ENCODE measurements at places on chromosomes 16 and 17.
A peak's percentile ranks its signal among the peaks of the same experiment; 100 is the strongest.

- no peaks in the 10 kb centered on the region for H3K36me3 ChIP-seq
- no peak overlapping the region for H3K27ac ChIP-seq
- peaks cover 8% of the 10 kb centered on the region for H3K27me3 ChIP-seq
- no peak overlapping the region for H3K4me3 ChIP-seq
- DNase-seq, result no peak
Observed at GRCh38 chr17:48043176-48043575, 5.0 kb upstream of the NFE2L1 start.

DNA sequence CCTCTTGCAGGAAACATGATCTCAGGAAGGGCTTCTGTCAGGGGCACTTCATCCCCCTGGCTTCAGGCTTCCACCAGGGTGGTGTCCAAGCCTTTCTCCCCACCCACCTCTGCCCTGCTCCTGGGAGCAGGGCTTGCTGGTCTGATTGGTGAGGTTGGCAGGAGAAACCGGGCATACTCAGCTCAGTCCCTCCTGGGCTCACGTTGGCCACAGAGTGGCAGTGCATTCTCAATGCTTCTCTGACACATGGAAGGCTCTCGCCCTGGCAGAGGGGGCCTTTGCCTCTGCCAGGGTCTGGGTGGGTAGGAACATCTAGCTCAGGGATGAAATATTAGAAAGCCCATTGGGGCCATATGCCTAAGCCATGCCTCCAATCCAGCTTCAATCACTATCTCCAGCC, 142.8 kb downstream of the AXIN2 start:
- peaks cover 2% of the 10 kb centered on the region for H3K4me1 ChIP-seq
- no peak overlapping the region for H3K27ac ChIP-seq
- H3K36me3 ChIP-seq, result no peaks in the 10 kb centered on the region
- no peak overlapping the region for H3K4me3 ChIP-seq
- peaks cover 3% of the 10 kb centered on the region for H3K27me3 ChIP-seq

DNA sequence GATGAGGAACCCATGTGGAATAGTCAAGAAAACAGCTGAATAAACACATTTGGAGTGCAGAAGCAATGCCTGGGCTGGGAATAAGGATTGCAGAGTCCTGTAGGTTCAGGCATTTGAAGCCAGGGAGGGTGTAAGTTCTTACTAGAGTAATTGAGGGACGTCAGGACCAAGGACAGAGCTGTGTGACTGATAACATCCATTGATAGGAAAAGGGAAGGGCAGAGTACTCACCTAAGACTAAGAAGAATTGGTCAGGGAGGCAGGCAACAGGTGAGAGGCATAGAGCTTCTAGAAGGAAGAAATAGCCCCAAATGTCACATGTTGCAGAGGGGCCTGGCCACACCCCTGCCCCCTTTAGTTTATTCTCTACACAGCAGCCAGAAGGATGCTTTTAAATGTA, 79.8 kb upstream of the TMEM132E start:
- H3K36me3 ChIP-seq, result no peaks in the 10 kb centered on the region
- peaks cover 23% of the 10 kb centered on the region for H3K27me3 ChIP-seq
- H3K4me1 ChIP-seq, result peaks cover 5% of the 10 kb centered on the region

DNA sequence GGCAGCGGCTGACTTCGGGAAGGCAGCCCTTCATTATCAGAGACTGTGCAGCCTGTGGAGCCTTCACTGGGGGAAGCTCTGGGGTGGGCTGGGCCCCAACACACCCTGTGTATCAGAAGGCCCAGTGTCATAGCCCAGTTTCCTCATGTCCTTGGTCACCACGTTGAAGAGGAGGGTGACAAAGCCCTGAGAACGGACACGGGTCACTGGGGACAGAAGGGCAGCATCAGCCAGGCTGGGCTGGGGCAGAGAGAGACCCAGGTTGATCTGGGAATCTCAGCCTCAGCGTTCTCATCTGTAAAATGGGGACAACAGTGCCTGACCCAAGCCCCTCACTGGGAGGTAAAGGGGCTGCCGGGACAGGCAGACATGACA, 19.3 kb downstream of the B9D1 start:
- H3K27me3 ChIP-seq, result peaks cover 7% of the 10 kb centered on the region
- H3K4me3 ChIP-seq, result no peak overlapping the region
- H3K27ac ChIP-seq, result no peak overlapping the region
- H3K4me1 ChIP-seq, result no peaks in the 10 kb centered on the region
- H3K36me3 ChIP-seq, result no peaks in the 10 kb centered on the region

DNA sequence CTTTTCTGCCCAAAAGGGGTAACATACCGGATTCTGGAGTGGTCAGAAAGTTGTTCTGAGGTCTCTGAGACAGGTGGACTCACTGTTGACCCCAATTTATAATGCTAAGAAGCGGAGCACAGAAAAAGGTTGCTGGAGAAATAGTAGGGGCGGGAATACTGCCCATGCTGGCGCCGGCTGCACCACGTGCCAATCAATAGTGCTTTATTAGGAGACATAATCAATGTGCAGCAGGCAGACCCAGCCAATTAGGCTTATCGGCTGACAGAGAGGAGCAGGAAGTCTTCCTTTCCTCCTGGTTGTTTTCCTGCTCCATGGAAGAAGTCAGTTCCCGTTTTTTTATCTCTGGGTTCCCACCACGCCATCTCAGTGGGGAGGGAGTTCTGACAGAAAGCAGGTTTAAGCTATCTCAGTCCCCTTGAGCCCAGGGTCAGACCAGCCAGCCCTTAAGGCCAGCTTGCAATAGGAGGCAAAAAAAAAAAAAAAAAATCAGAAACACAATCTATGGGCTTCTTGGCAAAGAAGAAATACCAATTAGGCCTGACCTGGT, 68.2 kb upstream of the IRX6 start:
- H3K4me3 ChIP-seq, result no peak overlapping the region
- H3K4me1 ChIP-seq, result peaks cover 2% of the 10 kb centered on the region
- H3K27ac ChIP-seq, result no peak overlapping the region
- DNase-seq, result no peak

DNA sequence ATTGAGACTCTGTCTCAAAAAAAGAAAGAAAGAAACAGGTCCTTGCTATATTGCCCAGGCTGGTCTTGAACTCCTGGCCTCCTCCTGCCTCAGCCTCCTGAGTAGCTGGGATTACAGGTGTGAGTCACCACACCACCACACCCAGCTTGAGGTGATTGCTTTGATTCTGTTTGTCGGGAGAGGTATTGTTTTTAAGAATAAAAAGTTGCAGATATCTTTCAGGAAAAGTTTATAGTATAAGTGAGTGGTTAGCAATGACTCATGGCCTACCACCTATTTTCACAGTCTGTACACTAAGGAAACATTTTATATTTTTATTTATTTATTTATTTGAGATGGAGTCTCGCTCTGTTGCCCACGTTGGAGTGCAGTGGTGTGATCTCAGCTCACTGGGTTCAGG, 45.0 kb downstream of the RHOT1 start:
- H3K27me3 ChIP-seq, result no peaks in the 10 kb centered on the region
- peaks cover 11% of the 10 kb centered on the region for H3K36me3 ChIP-seq
- no peak overlapping the region for H3K4me3 ChIP-seq
- no peak for DNase-seq
- H3K27ac ChIP-seq, result no peak overlapping the region

GRCh38 chr17:1916316-1916715, 86.5 kb downstream of the RPA1 start:
- H3K4me3 ChIP-seq, result no peak overlapping the region
- H3K27me3 ChIP-seq, result peaks cover 11% of the 10 kb centered on the region
- no peaks in the 10 kb centered on the region for H3K36me3 ChIP-seq
- H3K4me1 ChIP-seq, result no peaks in the 10 kb centered on the region
- H3K27ac ChIP-seq, result no peak overlapping the region

DNA sequence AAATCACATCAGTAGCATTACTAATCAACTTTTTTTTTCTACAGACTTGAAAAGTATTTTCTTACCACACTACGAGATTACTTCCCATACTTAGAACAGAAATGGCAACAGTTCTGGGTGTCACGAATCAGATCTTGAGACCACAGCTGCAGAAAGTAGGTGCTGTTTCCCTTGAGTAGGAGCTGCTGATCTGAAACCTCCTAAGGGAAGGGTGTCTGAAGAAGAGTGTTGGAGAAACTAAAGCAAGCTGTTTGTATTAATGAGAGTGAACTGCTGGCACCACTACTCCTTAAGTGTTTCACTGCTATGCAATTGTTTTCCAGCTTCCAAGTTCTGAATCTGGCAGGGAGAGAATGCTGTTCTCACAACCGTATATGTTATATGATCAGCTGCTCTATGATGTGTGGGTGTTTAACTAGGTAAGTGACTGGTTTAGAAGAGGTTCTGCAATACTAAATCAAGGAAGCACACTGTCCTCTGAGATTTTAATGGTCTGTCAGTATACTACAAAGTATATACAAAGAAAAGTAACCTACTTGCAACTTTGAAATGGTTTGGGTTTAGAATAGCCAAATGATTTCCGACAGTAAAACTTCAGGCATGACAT, 3.3 kb downstream of the ZNF652 start:
- H3K4me1 ChIP-seq, result peaks cover 47% of the 10 kb centered on the region
- H3K36me3 ChIP-seq, result peaks cover 2% of the 10 kb centered on the region
- peak; percentile 33 for DNase-seq

DNA sequence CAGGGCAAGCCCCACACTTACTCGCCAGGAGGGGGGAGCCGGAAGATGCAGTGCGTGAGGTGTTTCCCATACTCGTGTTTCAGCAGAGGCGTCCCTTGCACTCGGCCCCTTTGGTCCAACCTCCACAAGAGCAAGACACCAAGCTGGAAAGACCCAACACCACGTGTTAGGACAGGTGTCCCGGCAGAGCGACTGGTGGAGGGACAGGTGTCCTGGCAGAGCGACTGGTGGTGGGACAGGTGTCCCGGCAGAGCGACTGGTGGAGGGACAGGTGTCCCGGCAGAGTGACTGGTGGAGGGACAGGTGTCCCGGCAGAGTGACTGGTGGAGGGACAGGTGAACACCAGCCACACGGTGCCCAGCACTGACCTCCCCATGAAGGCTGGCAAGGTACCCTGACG, 19.4 kb downstream of the IFT140 start:
- no peaks in the 10 kb centered on the region for H3K27me3 ChIP-seq
- no peaks in the 10 kb centered on the region for H3K4me1 ChIP-seq
- no peak overlapping the region for H3K27ac ChIP-seq
- H3K36me3 ChIP-seq, result no peaks in the 10 kb centered on the region

DNA sequence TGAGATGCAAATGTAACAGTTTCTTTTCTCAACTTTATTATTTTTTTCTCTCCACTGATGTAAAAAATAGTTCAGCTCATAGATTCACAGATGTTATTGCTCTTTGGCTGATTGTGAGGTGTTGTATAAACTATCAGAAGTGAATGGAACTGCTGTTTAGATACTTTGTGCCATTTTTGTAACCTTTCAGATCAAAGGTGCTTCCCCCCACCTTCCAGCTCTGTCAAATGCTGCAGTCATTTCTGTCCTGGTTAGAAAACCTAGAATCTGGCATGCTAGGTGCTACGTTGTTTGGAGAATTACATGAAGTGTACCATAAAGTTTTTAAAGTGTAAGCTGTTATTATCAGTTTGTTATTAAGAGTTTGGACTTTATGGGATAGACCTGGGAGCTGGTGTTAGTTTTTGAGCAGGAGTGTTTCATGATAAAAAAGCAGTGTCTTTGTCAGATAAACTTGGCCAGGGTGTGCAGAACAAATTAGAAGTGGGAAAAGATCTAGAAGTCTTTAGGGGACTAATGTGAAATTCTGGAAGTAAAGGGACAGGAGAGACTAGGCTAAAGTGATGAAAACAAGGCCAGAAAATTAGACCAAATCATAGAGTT, 1.8 kb upstream of the WIPI1 start:
- H3K36me3 ChIP-seq, result no peaks in the 10 kb centered on the region
- H3K27me3 ChIP-seq, result no peaks in the 10 kb centered on the region
- DNase-seq, result peak; percentile 43
- peak overlapping the region; percentile 87 for H3K27ac ChIP-seq
- H3K4me3 ChIP-seq, result no peak overlapping the region
- peaks cover 62% of the 10 kb centered on the region for H3K4me1 ChIP-seq

DNA sequence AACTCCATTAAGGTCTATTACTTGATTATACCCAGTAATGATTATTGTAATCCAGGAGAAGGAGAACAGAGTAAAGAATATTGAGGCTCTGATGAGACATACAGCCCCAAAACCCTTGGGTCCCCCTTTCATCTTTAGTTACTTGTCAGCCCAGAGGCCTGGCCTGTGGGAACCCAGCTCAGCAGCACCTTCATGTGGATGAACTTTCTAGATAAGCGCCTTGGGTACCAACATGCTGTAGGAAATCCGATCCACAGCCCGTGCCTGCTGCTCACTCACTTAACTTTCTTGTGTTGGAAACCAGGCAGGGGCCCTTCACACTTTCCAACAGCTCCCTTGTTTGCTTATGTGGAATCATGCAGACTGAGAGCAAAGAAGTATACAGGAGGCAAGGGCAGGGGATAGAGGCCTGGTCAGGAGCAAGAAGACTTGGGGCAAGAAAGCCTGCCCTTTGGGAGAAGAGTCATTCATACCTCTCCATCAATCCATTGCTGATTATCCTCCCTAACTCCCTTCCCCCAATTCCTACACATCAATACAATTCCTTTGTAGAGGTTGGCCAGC, 64.0 kb upstream of the SOX9 start:
- no peak for DNase-seq
- H3K27ac ChIP-seq, result no peak overlapping the region
- no peak overlapping the region for H3K4me3 ChIP-seq

GRCh38 chr16:54605536-54606066, 319.0 kb upstream of the IRX3 start:
- H3K4me1 ChIP-seq, result no peaks in the 10 kb centered on the region
- no peak for DNase-seq
- no peak overlapping the region for H3K27ac ChIP-seq
- H3K36me3 ChIP-seq, result no peaks in the 10 kb centered on the region
- no peak overlapping the region for H3K4me3 ChIP-seq
- peaks cover 5% of the 10 kb centered on the region for H3K27me3 ChIP-seq

DNA sequence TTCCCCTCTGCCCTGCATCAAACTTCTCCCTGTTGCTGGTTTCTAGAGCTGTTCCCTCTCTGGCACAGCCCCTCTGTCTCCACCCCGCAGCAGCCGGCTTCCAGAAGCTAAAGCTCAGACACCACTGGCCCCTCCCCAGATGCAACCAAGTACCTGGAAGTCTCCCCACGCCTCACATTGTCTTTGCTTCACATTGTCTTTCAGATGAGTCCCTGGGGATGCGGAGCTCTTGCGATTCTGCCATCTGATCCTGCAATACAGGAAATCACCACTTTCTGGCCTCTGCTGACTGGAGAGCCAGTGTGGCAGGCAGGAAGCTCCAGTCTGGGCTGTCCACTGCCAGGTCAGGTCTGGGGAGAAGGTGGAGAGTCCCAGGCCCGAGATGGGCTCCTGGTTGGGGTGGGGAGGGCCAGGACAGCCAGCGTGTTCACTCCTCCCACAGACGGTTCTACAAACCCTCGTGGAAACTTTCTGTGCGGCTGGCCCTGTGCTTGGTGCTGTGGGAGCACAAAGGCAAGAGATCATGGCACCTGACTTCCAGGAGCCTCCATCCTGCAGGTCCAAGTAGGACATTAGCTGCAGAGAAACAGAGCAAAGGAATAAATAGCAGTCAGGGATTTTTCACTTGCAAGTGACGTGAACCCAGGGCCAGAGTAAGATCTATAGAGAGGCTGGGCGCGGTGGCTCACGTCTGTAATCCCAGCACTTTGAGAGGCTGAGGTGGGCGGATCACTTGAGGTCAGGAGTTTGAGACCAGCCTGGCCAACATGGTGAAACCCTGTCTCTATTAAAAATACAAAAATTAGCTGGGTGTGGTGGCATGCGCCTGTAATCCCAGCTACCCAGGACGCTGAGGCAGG, 47.9 kb upstream of the MAP3K14 start:
- no peaks in the 10 kb centered on the region for H3K4me1 ChIP-seq
- DNase-seq, result no peak
- H3K36me3 ChIP-seq, result no peaks in the 10 kb centered on the region

All from activated CD4-positive, alpha-beta T cell treated with anti-CD3 and anti-CD28 coated beads for 36 hours (primary cell).